ENCODE measurements at places on chromosomes 4 and X.

GRCh38 chrX:125289209-125289608, 30.5 kb upstream of the TEX13C start:
- no peak for DNase-seq

DNA sequence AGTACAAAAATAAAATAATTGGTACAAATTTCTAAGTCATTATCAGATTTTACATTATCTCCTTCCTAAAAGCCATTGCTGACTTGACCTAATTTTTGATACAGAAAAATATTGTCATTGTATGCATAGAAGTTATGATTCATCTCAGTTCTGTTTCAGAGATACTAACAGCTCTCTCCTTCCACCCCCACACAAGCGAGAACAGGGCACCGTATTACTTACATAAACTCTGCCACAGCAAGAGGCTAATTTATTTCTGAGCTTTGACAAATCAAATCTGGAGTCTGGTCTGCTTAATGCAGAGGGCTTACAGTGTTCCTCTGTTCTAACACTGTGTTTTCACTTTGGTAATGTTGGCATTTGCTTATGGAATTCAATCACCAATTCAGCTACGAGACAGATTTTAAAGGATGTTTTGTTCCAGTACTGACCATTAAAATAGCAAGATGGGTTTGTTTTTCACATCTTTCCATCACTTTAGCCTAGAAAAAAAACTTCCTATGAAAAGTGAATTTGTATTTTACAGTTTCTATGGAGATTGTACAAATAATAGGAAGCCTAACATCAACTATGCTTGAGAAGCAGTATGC, 181.8 kb downstream of the USP46 start:
- no peak for DNase-seq

- DNase-seq = no peak
These were observed 624.7 kb upstream of the ZFP42 start for GRCh38 chr4:187370918-187371317.

DNA sequence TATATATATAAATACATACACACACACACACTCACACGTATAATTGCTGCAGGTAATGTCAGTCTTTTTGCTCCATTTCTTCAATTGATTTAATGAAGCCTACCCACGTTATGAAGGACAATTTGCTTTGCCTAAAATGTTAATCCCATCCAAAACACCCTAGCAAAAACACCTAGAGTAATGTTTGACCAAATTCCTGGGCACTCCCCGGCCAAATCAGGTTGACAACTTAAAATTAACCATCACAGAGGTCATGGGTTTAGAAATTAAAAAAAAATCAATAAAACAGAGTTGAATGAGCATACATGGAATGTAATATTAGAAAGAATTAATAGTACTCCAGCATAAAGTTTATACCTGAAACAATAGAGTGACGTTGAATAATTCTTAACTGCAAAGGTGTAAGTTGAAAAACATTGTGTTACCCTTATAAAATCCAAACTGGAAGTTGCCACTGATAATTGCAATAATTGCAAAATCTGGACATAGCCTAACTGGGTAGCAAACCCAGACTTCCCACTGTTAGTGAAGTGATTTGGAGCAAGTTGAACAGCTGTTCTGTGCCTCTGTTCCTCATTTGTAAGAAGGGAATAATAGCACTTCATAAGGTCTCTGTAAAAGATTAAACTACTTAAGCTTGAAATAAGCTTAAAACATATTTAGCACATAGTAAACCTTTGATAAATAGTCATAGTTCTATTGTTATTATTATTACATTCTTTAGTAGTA, 2120.5 kb downstream of the PCDH7 start:
- no peak for DNase-seq

DNA sequence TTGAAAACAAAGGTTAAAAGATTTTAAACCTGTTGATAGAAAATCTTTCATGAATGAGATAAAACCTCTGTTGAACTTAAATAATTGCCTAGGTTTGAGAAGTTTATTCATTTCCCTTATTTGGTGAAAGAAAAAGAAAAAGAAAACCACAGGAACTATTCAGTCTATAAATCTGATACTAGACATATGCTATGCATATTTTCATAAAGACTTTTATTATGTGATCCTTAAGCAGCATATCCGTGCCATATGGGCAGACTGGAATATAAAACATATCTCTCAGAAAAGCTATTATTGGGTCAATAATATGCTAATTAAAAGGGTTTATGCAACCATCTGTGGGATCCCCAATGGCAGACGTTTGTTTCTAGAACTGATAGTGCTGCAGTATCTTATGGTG, 178.7 kb downstream of the RASL11B start:
- DNase-seq = no peak

DNA sequence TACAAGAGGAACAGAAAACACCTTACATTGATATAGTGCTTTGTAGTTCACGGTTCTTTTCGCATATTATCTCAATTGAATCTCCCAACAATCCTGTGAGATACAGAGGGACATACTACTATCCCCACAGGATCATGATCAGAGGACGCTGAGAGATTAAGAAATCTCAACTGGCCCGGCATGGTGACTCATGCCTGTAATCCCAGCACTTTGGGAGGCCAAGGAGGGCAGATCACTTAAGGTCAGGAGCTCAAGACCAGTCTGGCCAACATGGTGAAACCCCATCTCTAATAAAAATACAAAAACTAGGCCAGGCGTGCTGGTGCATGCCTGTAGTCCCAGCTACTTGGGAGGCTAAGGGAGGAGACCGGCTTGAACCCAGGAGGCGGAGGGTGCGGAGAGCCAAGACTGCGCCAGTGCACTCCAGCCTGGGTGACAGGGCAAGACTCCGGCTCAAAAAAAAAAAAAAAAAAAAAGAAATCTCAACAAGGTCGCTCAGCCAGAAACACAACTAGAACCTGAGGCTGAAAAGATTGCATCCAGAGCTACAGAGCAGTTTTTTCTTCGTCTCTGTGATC, 7.4 kb downstream of the APOO start:
- DNase-seq = no peak

DNA sequence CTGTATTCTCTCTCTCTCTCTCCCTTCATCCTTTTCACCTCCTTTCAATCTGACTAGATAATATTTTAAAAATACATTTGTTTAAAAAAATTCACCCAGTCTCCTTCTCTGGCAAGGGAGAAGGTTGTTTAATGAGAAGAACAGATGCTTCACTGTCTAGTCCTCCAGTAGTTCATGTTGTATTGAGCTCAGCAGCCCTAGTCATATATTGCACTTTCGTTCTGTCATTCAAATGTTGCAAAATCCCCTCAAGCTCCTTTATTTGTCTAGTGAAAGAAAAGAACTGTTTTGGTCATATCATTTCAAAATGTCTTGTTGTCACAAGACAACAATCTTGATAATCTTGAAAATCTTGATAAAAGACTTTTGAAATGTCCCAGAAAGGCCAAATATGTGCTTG, 248.0 kb downstream of the GALNTL6 start:
- DNase-seq = no peak

- no peak for DNase-seq
These were observed 37.2 kb upstream of the MGST2 start for GRCh38 chr4:139628184-139629012.

- DNase-seq = no peak
These were observed 47.4 kb upstream of the KDR start for GRCh38 chr4:55172694-55173287.

DNA sequence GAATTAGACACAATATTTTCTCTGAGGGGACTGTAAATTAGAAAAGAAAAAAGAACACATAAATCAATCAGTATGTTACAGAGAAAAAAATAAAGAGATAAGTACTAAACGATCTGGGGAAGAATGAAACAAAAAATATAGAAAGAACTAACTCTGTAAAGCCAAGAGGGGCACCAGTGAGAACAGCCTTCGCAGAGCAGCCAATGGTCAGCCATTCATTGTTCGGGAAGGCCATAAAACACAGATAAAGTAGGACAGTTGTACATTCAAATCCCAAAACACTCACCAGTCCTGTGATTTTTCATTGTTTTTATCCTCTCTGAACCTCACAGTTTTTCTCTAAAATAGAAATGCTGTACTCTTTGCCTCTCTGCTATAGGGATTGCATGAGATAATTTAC, 127.9 kb downstream of the NEK1 start:
- no peak for DNase-seq

DNA sequence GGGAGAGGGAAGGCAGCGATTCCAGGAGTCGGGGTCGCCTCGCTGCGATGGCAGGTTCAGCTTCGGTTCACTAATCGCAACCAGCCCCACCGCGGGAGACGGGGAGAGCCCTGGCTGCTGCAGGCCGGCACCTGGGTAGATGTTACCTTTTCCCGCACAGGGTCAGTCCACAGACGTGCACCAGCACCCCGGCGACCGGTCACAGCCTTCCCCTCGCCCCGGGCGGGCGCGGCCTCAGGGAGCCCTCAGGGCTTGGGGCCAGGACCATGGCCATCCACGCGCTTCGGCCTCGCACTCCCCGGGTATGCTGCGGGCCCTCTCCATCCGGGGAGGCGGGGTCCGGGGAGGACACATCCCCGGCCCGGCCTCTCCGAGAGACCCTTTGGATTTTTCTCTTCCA, 26.1 kb upstream of the EXOC1L start:
- DNase-seq = no peak

DNA sequence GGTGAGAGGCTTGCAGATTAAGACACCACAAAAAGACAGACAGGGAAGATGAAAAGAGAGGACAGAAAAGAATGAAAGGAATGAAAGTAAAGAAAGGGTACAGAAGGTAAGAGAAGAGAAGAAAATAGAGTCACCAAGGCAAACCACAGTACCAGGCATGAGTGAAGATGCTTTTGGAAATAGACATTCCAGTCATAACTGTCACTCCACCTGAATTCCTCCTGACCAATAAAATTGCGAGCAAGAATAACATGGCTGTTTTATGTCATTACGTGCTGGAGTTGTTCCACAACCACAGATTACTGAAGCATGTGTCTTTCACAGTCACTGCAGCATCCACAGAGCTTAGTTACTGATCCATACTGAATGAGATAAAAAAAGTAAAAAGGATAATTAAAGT, 864.9 kb upstream of the SLIT2 start:
- DNase-seq = no peak

GRCh38 chrX:137988470-137988869, 422.5 kb downstream of the ZIC3 start:
- DNase-seq = no peak

DNA sequence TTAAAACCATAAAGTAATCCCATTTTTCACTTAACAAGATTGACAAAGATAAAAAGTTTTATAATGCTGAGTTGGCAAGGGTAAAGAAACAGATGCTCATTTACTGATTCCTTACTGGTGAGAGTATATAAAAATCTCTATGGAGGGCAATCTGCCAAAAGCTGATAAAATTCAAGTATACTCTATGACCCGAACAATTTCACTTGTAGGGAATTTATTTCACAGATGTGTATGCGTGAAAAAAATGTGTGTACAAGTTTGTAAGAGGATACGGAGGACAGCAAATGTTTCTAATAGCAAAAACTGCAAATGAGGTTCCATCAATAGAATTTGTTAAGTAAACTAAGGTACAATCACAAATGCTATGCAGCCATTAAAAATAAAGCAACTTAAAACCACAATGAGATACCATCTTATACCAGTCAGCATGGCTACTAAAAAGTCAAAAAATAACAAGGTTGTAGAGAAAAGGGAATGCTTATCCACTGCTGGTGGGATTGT, 23.4 kb downstream of the DHX15 start:
- no peak for DNase-seq

GRCh38 chrX:133943507-133943906, 41.9 kb downstream of the GPC3 start:
- DNase-seq = no peak

DNA sequence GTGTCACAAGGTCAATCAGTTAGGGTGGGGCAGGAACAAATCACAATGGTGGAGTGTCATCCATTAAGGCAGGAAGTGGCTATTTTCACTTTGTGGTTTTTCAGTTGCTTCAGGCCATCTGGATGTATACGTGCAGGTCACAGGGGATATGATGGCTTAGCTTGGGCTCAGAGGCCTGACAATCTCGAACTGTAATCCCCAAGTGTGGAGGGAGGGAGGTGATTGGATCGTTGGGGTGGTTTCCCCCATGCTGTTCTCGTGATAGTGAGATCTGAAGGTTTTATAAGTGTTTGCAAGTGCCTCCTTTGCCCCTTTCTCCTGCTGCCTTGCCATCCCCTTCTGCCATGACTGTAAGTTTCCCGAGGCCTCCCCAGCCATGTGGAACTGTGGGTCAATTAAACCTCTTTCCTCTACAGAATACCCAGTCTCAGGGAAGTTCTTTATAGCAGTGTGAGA, 36.7 kb upstream of the STS start:
- DNase-seq = no peak

DNA sequence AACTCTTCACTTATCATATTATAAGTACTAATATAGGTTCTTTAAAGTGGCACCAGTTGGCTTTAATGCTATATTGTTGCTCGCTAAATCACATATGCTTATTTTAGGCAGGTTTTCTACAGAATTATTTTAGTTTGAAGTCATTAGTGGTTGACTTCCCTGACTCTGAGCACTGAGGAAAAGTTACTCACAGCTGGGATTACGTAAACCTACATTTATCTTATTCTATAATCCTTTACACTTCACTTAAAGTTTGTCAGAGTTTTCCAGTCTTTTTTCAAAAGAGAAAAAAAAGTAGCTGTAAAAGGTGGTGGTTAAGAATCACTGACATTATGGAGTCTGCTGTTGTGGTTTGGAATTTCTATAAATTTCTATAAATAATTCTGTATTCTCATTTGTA, 5.8 kb downstream of the UGT2B4 start:
- DNase-seq = no peak

GRCh38 chr4:141294306-141294705, 73.6 kb downstream of the ZNF330 start:
- DNase-seq = no peak

GRCh38 chr4:52657292-52657617, 1.8 kb downstream of the USP46 start:
- no peak for DNase-seq

GRCh38 chr4:71732706-71733105, 51.2 kb downstream of the GC start:
- DNase-seq = no peak

GRCh38 chr4:184861047-184861446, 35.3 kb upstream of the ACSL1 start:
- DNase-seq = no peak

DNA sequence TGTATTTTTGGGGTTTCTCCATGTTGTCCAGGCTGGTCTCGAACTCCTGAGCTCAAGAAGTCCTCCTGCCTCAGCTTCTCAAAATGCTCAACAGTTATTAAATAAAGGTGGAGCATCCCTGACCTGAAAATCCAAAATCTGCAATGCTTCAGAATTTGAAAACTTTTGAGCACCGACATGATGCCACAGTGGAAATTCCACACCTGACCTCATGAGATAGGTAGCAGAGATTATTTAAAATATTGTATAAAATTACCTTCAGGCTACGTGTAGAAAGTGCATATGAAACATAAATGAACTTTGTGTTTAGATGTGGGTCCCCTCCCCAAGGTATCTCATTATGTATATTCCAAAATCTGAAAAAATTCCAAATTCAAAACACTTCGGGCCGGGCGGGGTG, 42.7 kb upstream of the PDGFRA start:
- DNase-seq = no peak

GRCh38 chrX:16167181-16167580, at the start of gene MAGEB17:
Gene MAGEB17 (plus strand): TSS chrX:16167481. CDS start chrX:16170383, 2,902 bp downstream.
- DNase-seq = no peak

GRCh38 chrX:3548765-3549391, 164.6 kb downstream of the PRKX start:
- DNase-seq = no peak
